ENCODE measurements at places on chromosomes 12 and 14.
A peak's percentile ranks its signal among the peaks of the same experiment; 100 is the strongest.

DNA sequence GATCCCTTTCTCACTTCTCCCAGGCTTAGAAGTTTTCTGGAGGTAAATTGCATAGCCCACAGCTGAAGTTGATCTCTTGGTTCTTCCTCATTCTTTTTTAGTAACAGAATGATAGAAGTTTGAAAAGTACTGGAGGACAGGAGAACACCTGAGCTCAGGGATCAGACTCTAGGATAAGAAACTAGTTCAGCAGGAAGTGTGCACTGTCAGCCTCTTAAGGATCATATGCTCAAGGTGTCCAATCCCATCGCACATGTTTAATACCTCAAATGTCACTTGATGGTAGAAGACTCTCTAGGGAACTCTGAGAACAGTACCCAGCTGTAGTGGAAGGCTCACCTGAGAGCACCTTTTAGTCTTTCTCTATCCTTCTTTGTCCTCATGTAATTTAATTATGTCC lies 14.7 kb upstream of the LIMA1 start:
- no peak for DNase-seq

DNA sequence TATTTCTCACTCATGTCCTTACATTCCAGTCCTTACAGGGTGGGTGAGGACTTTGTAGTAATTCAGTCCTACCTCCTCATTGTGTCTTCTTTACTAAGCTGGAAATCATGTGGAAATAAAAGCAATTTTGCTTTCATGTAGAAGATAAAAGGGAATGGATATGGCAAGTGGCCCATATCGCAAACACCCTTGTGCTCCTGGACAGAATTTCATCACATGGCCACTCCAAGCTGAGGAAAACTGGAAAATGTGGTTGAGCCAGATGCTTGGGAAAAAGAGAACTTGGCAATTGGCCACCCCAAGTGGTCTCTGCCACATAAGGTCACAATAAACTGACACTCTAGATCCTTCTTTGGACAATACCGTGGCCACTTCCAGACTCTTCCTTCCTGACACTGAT lies 64.2 kb upstream of the IFNG-AS1 start:
- no peak for DNase-seq

DNA sequence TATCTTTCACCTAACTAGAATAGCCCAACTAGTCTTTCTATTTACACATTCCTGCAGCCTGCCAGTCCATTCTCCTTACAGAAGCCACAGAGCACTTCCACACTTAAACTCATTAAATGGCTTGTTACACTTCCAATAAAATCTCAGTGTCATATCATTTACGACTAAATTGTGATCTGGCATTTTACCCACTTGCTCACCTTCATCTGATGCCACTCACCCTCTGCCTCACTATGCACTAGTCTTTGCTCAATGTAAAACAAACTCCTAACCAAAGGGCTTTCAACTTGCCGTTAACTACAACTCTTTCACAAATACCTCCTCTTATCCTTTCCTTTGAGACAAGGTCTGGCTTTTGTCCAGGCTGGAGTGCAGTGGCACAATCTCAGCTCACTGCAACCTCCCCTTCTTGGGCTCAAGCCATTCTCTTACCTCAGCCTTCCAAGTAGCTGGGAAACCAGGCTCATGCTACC lies 24.1 kb downstream of the YAF2 start:
- DNase-seq = no peak

- DNase-seq = no peak
Measured at GRCh38 chr14:48253020-48253419, 577.6 kb upstream of the MDGA2 start.

DNA sequence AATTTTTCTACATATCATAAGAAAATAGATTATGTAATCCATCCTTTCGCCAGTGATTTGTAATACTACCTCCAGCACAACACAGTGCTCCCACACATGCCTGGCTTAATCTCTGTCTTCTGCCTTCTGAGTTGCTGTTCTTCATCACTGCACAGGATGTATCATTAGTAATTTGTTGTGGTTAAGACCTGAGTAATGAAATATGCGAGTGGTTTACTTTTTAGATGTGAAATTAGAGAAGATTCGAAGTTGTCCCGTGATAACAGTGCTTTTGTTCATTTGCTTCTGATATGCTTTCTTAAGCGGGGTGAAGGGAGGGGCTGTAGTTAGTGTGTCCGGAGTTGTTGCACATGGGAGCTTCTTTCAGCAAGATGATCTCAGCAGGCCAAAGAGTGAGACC lies 18.1 kb downstream of the KRT85 start:
- DNase-seq = no peak

DNA sequence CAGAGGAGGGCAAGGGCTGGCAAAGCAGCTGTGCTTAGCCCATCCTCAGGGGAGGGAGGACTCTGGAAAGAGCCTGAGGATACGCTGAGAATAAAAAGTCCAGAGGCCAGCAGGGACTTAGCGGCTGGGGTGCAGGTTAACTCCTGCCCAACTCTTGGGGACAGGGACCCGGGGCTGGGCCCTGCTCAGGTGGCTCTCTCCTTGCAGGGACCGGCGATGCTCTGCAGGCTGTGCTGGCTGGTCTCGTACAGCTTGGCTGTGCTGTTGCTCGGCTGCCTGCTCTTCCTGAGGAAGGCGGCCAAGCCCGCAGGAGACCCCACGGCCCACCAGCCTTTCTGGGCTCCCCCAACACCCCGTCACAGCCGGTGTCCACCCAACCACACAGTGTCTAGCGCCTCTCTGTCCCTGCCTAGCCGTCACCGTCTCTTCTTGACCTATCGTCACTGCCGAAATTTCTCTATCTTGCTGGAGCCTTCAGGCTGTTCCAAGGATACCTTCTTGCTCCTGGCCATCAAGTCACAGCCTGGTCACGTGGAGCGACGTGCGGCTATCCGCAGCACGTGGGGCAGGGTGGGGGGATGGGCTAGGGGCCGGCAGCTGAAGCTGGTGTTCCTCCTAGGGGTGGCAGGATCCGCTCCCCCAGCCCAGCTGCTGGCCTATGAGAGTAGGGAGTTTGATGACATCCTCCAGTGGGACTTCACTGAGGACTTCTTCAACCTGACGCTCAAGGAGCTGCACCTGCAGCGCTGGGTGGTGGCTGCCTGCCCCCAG lies 2.8 kb downstream of the B3GNT4 start:
- no peak for DNase-seq

DNA sequence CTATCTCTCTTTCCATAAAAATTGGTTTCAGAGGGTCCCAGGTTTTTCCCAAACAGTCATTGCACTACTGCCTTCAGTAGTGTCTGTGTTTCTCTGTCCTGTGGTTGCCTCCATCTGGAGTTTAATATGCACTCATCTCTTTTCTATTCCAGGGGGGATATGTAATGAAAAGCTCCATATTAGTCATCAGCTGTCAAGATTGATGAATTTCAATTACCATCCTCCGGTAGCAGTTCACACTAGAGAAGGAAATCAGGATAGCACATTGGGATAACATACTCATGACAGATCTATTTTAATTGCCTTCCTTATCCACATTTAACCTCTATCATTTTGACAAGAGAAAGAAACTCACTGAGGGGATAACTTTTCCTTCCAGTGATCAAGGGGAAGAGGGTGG lies 589.0 kb upstream of the SEL1L start:
- peak; percentile 12 for DNase-seq

All from NCI-H1694 treated with DMSO at 0.1 percent for 48 hours (cell line).